ENCODE measurements at places on chromosomes 3 and 15.

DNA sequence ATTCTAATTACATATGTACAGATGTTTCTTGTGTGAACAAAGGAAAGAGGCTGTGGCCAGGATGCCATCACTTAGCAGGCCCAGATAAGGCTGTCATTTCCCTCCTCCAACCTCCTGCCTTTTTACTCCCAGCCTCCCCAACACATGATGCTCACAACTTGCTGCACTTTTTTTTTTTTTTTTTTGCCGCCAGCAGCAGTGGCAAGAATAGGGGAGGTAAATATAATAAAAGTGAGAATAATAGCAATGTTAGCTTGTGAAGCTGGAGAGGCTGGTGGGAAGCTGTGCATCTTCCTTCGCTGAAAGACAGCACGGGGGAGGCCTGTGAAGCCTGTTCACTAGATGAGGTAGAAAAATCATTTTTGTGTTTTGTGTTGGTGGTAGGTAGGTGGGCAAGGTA, 42.5 kb upstream of the MYO5C start:
- DNase-seq, result no peak

DNA sequence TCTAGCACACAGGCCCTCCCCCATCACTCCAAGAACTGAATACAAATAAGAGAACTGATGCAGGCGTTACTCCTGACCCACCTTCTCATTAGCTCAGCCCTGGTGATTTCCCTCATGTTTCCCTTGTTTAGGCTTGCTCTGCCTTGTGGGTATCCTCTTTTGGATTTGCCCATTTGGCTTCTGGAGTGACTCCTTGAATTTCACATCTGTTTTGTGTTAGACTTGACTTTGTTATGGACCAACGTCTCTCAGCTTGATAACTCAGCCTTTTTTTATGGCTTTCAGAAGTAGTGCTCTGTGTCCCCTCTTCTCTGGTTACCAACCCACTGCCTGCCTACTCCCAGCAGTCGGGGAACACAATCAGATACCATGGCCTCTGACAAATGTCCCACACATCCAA, 11.3 kb upstream of the TMOD3 start:
- no peak for DNase-seq

- no peak for DNase-seq
Measured at GRCh38 chr3:22269831-22270230, 518.8 kb upstream of the ZNF385D start.

DNA sequence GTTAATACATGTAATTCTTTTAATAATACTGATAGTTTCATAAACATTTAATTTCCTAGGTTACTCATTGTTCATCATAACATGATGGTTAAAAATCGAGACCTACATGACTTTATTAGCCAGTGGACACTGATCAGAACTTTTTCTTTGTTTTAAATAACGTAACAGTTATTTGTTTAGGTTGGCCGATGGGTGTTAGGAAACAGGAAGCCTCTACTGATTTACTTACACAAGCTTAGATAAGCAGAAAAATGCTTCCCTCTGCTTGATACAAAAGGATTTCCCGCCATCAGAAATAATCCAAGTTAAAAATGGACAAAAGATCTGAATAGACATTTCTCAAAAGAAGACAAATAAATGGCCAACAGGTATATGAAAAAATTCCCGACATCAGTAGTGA, 16.6 kb upstream of the APH1B start:
- no peak for DNase-seq
